ENCODE measurements at places on chromosomes 7 and 10.

GRCh38 chr10:131492211-131492857 lies 180.8 kb upstream of the TCERG1L start:
- no peak for DNase-seq

DNA sequence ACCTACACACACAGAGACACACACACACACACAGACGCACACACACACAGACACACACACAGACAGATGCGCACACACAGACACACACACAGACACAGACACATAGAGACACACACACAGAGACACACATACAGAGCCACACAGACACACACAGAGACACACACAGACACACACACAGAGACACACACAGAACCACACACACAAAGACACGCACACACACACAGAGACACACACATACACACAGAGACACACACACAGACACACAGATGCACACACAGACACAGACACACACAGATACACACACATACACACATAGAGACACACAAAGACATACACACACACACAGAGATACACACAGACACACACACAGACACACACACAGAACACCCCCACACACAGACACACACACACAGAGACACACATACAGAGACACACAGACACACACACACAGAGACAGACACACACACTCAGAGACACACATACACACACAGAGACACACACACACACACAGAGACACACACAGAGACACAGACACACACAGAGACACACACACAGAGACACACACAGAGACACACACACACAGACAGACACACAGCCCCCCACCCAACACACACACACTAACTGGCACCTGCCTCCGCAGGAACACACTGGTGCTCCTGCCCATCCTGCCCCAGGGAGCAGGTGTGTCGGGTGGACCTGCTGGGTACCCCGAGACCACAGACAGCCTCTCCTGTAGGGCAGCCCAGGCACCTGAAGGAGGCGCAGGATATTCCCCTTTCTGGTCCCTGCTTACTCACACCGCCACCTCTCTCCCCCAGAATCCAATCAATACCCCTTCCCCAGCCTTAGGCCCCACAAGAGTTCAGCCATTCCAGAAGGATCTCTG lies 5.4 kb upstream of the FZD9 start:
- DNase-seq = no peak

- DNase-seq = no peak
Observed at GRCh38 chr10:115117301-115117700, 24.1 kb downstream of the ATRNL1 start.

DNA sequence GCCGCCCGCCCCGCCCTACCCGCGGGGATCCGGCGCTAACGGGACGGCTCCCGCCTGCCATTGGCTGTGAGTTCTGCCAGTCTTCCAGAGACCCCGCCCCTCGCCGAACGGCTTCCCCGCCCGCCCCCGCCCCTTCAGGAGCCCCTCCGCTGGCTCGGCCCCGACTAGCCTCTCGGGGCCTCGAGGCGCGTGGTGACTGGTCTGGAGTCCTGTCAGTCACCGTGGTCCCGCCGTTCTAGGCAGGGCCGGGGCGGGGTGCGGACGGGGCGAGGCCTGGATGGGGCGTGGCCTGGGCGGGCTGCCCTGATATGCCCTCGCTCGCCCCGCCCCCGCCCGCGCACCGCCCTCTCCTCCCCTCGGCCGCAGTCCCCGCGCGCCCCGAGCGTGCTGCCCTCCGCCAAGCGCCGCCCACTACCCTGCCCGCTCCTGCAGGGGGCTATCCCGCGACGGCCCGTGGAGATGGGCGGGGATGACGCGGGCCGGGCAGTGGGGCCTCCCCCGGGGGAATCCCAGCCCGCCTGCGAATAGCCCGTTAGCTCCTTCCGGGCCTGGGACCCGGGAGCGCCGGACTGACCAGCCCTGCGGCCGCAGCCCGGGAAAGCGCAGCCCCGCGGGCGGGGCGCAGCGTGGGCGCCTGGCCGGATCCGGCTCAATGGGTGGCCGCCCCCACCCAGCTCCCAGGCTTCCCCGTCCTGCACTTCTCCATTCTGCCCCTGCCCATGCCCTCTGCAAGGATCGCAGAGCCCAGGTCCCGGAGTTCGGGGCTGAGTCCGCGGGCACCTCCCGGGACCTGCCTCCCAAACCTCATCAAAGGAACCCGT lies 444 bp upstream of the HIP1 start:
- peak; percentile 99 for DNase-seq

Measured in stimulated activated CD8-positive, alpha-beta memory T cell treated with anti-CD3 and anti-CD28 coated beads, Interleukin-12 subunit alpha, Interleukin-12 subunit beta, amount 100 ng/mL, for 4 hours (primary cell).